ENCODE measurements at places on chromosomes 4 and X. TPM values are rescaled to one million over a fixed set of nuclear protein-coding genes. Genes with fewer than 3 reads are reported as not detected.

DNA sequence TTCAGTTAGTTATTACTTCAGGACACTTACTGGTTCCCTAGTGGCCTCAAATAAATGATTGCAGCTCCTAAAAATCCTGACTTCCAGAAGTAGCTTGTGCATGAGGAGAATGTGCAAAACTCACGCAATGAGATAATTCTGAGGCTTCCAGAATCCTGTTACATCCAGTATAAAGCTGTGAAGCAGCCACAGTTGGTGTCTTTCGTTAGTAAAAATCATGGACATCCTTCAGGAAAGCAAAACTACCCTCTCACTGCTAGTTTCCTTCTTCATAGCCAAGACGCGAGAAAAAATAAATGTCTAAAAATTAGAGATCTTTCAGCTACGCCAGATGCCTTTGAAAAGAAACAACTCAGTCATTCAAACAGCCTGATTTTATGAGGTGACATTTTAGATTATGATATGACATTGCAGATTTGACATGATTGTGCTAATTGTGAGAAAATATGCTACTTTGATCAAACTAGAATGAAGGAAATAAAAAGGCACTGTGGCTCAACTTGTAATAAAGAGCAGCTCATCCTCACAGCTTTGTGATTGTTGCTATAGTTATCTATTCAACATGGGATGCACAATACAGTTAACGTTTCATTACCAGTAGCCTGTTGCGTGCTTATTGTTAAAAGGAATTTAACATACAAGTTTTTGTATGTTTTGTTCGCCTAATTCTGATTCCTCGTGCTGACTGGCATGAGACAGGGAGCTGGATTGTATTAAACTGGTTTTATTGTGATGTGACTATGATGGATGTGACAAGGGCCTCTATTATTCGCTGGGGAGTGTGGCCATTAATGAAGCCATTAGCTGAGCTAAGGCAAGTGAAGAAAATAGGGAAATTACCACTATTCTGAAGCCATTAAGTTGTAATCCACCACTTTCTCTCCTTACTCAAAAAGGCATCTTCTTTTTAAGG lies 40.5 kb downstream of the AFF2 start:
- no peak for DNase-seq

Gene TMPRSS11F
- not detected for total RNA-seq

Gene GCNA
- total RNA-seq: 3.7 TPM

DNA sequence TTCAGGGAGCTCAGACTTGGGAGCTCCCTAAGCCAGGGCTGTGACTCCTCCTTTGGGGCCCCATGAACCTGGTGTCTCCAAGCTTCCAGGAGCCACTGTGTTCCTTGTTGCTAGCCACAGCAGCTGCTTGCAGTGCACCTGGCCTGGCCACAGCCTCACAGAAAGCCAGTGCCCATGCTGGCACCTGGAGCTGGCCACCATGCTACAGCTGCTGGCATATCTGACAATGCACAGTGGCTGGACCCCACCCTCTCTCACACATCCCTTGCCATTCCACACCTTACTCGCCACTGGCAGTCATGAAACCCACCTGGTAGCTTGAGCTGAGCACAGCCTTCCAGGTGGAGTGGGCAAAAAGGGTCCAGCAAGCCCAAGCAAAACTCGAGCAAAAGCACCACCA lies 441.7 kb downstream of the ARAP2 start:
- DNase-seq: no peak

- DNase-seq: no peak
These were observed 153.2 kb upstream of the PRDX4 start for GRCh38 chrX:23514082-23514481.

Measured in liver (tissue), 10 donors.